KBM-7 (cell line): ENCODE measurements at places on chromosomes 13 and 19.

DNA sequence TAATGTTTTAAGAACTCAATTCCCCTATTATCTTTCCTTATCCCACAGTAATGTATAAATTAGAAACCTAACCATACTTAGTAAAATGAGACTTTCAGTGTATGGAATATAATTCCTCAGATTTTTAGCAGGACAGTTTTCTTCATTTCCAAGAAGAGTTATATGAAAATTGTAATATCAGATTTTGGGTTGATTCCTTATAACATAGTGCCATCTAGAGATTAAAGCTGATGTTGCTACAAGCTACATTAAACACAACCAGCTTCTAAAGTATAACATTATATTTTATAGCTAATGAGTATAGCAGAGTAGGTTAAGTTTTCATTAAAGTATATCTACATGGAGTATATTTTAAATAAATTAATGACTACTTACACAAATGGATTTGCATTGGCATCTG, 99.7 kb upstream of the MIR17HG start:
- peak; percentile 58 for DNase-seq

DNA sequence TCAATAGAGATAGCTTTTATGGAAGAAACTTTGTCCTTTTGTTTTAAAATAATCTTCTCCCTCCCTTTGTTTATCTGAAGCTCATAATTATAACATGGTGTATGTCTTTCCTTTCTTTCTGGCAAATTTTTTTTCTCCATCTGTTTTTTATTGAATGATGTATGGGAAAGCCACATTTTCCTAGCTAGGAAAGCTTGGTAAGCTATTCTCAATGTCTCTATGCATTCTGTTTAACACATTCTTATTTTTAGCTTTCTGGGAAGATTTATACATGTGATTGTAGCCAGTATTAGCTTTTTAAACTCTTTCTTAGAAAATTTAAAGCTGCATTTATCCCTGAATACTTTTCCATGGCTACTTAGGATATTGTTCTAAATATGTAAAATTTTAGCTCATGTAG, 124.9 kb upstream of the CSNK1A1L start:
- DNase-seq: no peak

GRCh38 chr19:51318687-51319648, 7.5 kb downstream of the IGLON5 start:
- no peak for DNase-seq

GRCh38 chr19:48509467-48510194, 2.0 kb downstream of the LMTK3 start:
- DNase-seq: no peak

- peak; percentile 94 for DNase-seq
These were observed at the start of gene GPC6 for GRCh38 chr13:93226623-93227279. Gene GPC6, plus strand, starts transcription at chr13:93226807.

GRCh38 chr19:45223879-45224278, 21.3 kb downstream of the EXOC3L2 start:
- DNase-seq: no peak

DNA sequence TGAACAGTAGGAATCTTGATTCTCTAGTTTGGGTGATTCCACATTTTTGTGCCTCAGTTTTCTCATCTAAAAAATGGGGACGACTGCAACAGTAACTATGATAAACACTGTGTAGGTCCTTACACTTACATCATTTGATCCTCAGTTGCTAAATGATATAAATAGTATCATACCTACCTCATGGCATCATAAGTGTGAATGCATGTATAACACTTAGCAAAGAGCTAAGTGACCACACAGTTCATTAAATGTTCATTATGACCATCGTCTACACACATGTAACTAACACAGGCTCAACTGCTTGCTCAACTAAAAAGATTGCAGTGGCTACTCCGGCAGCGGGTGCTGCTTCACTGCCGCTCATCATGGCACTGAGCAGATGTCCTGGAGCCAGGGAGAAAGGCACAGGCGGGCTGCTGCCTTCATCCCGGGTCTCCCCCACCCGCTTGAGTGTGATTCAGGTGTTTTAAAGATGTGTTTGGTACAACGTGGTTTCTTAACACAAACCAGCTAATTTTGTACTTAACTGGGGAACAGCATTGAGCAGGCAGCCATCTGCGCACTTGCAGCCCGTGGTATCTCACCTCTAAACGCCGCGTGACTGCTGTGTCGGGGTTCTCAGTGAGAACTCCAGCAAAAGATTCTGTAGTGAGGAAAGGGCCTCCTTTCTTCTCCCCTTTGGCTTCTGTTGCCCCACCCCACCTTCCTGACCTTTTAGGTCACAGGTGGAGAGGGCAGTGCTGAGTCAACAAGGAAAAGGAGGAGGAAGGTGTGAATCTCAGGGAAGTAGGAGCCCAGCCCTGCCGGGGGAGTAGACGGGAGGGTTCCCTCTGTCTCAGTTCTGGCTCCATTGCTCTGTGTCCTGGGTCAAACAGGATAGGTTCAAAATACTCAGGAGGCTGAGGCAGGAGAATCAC, 11.7 kb upstream of the ACTN4 start:
- DNase-seq: no peak

DNA sequence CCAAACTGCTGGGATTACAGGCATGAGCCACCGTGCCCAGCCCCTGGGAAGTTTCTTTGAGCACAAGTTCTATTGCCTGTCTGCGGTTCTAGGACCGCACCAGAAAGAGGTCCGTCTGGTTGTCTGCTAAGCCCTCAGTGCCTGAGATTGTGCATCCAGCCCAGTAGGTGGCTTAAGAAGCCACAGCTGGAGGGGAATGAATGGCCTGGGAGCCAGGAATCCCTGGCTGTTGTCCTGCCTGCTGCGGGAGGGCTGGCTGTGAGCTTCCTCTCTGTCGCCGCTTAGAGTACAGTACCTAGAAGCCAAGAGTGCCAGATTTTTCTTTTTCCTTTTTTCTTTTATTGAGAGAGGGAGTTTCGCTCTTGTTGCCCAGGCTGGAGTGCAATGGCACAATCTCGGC, 4.2 kb upstream of the TYK2 start:
- DNase-seq: no peak

DNA sequence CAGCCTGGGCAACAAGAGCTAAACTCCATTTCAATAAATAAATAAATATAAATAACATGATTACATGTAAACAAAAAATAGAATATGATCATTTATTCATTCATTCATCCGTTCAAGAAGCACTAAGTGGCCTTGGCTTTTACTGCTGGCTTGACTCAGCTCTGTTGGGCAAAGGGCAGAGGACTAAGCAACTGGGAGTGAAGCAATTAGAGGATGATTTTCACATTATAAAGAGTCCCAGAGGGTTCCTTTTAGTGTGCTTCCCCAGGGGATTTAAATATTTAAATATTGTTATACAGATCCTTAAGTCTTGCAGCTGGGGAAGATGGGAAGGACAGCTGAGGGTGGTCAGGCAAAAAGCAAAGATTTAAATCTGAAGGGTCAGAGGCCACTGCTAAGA, 34.9 kb upstream of the FLT1 start:
- no peak for DNase-seq

GRCh38 chr13:62333466-62333865, 917.8 kb upstream of the PCDH20 start:
- DNase-seq: no peak

DNA sequence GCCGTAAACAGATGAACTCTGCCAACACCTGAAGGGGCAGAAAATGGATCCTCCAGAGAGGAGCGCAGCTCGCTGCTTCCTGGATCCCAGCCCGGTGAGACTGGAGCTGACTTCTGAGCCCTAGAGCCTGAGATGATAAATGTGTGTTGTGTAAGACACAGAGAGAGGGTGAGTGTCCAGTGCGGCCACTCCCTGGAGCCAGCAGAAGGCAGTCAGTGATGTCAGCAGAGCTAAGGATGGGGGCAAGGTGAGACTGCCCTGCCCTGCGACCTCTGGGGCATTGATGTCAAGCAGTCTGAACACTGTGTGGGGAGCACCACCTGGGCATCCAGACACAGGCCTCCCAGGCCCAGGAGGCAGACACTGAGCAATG, 9.7 kb upstream of the SLC35E1 start:
- DNase-seq: no peak

- no peak for DNase-seq
These were observed 503.1 kb downstream of the FOXO1 start for GRCh38 chr13:40163066-40164000.

GRCh38 chr13:109779074-109779473, 7.3 kb downstream of the IRS2 start:
- DNase-seq: no peak

GRCh38 chr19:51203916-51204315, 21.0 kb upstream of the CD33 start:
- peak; percentile 31 for DNase-seq

DNA sequence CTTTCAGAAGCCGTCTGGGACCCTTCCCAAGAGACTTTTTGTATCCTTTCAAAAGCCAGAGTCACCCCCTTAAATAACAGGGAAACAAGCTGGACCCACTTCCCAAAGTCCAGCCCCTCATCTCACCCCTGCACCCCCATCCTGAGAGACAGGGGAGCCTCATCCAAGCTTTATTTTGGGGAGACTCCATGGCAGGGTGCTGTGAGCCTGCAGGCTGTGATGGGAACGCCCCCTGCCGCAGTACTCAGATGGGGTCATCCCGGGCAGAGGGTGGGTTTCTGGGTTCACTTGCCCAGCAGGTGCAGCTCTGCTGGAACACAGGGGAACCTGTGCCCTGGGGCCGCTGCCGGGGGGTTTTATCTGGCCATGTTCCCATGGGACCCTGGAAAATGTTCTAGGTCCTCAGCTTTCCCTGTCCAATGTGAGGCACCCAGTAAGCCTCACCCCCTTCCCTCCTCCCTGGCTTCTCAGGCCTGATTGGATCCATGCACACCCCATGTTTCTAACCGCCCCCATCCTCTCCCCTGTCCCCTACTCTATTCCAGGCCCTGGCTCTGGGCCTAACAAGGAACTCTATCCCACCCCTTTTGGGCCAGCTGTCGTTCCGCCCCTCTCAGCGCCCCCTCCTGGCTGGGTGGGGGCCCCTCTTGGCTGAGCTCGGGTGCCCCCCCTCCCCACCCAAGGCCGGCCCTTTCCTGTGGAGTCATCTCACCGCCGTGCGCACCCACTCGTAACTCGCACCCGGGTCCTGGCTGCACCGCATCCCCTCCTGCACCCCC, 1.0 kb downstream of the HIF3A start:
- no peak for DNase-seq

- no peak for DNase-seq
These were observed 22.7 kb upstream of the KCTD15 start for GRCh38 chr19:33773704-33774624.

- DNase-seq: peak; percentile 99
These were observed at the start of gene MZF1 for GRCh38 chr19:58572818-58573657. Gene MZF1, minus strand, starts transcription at chr19:58573335. Its CDS starts 1,946 bp downstream, at chr19:58571389.

GRCh38 chr19:33781996-33782395, 14.7 kb upstream of the KCTD15 start:
- no peak for DNase-seq

DNA sequence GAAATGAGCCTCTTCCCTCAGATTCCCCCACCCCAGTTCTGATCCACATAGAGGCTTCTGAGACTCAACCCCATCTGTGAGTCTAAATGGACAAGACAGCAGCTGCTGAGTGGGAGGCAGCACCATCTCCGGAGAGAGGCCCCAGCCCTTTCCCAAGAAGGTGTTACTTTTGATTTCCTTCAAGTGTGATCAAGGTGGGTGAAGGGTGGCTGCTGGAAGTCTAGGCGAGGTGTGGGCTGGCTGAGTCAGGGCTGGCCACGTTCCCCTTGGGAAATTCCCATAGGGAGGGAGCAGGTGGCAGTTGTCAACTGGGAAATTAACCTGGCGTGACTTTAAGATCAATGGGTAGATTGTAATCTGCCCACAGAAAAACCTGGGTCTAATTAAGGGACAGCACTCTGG, 148.0 kb downstream of the FOXO1 start:
- DNase-seq: no peak

DNA sequence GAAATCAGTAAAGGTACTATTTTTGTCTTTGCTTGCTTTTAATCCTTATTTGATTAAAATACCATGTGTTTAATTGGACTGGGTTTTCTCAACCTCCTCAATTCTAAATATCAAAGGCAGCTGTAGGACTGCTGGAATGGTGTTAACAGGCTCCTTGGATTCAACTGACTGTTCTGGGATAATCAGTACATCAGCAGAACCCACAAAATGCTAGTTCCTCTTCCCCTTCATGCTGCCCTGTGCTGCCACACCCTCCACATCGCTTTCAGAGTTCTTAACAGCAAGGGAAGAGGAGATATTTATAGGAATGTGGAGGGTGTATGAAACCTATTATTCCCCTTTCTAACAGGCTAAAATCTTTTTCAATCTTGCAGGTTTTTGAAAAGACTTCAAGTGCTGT, 82.4 kb downstream of the KCTD12 start:
- no peak for DNase-seq

GRCh38 chr19:19523177-19523576, 5.5 kb upstream of the YJEFN3 start:
- no peak for DNase-seq

GRCh38 chr13:80604098-80604497, 263.2 kb upstream of the SPRY2 start:
- no peak for DNase-seq

DNA sequence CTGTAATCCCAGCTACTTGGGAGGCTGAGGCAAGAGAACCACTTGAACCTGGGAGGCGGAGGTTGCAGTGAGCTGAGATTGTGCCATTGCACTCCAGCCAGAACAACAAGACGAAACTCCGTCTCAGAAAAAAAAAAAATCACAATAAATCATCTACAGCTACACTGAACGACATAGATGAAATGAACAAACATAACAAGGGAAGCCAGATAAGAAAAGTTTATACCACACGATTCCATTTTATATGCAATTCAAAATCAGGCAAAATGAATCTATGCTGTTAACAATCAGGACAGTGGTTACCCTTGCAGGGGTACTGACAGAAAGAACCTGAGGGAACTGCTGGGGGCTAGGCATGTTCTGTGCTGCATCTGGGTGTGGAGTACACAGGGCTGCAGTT, 5.7 kb downstream of the XRCC1 start:
- no peak for DNase-seq

DNA sequence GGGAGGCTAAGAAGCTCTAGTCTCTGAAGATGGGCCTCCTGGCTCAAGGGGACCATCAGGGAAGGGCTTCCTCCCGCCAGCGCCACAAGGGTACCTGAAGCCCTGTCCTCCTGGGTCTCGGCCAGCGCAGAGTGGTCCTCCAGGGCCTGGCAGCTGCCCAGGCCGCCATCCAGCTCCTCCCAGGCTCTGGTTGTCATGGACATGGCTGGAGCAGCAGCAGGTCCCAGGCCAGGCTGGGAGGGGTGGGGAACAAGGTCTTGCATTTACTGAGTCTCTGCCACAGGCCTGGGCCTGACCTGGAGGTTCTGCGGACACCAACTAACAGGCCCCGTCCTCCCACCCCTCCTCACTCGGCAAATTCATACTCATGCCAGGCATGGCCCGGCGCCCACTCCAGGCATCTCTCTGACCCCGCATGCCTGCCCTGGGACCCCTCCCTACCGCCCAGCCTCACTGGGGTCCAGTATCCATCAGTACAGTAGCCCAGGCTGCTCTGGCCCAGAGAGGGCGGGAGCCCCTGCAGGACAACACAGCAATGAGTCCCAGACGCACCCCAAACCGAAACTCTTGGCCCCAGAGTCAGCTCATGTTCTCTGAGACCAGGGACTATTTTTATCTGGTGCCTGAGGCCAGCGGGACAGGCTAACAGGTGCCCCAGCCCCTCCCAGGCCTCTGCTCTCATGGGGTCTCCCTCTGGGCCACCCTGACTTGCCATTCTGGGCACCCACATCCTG, 938 bp downstream of the JSRP1 start:
- DNase-seq: no peak

GRCh38 chr19:31317093-31317492, 32.1 kb downstream of the TSHZ3 start:
- no peak for DNase-seq

- no peak for DNase-seq
These were observed 614.2 kb downstream of the SLITRK5 start for GRCh38 chr13:88285329-88285728.

GRCh38 chr19:15113245-15114152, 6.3 kb downstream of the SYDE1 start:
- no peak for DNase-seq

- DNase-seq: no peak
These were observed 49.9 kb downstream of the TBC1D4 start for GRCh38 chr13:75432045-75432444.
